Retina (tissue), 1 donor: ENCODE measurements at places on chromosomes 6 and 20.

DNA sequence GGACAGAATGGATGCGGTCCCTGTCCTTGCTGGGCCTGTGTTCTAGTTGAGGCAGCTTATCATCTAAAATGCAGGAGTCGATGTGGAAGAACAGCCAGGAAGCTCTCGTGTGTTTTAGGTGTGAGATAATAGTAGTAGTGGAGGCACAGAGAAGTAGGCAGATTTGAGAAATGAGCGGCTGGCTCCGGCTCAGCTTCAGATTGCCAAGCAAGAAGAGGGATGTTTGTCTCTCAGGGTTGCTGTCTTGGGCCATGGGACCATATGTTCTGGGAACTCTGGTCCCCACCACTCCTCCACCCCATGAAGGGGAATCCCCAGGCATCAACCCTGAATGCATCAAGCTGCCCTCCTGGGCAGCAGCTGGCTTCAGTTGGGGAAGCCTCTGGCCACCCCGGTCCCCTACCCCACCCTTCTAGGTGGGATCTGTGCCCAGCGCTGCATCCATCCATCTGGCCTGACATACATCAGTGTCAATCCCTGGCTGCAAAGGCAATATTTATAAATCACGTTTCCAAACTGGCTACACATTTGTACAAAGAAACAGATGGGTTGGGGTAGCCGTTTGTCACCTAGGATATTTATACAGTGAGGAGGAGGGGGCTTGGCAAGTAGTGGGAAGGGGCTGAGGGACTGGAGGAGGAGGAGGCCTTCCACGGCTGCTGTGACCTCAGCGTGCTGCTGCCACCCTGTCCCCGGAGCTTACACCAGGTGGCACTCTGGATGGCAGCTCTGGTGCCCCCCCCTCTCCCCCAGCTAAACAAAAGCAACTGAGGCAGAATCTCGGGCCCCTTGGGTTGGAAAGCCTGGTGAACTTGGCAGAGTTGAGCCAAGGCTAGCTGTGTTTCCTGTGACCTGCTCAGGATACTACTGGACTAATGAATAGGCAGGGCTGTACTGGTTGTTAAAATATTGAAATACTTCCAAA is 64.4 kb downstream of the CD40 start:
- no peak for DNase-seq

DNA sequence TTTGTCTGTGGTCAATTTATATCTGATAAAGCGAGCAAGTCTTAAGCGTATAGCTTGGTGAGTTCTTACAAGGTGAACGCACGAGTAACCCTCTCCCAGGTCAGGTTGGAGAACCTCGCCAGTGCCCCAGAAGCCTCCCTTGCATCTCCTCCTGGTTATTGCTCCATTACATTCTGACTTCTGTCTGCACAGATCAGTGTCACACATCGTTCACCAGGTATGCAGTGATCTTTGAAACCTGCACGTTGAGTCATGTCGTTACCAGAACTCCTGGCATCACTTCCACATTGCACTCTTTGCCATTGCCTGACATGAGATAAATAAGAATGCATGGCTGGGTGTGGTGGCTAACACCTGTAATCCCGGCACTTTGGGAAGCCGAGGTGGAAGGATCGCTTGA is 44.2 kb downstream of the AKAP12 start:
- no peak for DNase-seq

- no peak for DNase-seq
Measured at GRCh38 chr20:38825571-38825900, 20.0 kb downstream of the PPP1R16B start.

DNA sequence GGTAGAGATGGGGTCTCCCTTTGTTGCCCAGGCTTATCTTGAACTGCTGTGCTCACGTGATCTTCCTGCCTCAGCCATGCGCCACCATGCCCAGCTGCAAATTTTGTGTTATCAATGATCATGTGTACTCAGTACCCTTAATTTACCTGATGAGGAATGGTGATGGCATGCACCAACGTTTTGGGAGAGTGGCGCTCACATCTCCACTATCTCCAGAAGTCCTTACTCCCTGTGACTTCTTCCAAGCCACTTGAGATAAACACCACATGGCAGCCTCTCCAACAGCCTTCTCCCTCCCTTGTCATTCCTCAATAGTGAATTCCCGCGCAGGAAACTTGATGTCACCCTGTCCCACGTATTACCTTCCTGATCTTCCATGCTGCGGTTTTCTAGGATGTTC is 58.1 kb downstream of the PSMG4 start:
- no peak for DNase-seq

DNA sequence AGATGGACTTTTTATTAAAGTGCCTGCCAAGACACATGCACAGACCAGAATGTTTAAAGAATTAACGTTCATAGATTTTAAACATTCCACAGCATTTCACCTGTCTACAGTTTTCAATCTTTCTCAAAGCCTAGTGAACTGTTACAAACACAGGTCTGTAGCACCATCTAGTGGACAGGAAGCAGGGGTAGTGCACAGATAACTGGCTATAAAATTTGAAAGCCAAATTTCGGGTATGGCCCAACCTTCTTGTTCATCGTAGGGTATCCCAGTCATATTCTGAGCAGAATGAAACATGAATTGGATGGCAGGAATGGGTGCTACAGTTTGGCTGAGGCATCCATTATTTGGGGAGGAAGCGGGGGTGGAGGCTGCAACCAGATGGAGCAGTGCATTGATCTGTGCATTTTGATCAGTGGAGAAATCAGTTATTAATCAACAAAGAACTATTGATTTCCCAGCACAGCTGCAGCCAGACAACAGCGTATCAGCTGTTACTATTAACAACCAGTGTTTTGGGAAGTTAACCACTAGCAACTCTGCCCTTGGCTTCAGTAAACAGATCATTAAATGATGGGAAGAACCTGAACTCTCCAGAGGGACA is 56.1 kb upstream of the B3GAT2 start:
- DNase-seq, result peak; percentile 69

DNA sequence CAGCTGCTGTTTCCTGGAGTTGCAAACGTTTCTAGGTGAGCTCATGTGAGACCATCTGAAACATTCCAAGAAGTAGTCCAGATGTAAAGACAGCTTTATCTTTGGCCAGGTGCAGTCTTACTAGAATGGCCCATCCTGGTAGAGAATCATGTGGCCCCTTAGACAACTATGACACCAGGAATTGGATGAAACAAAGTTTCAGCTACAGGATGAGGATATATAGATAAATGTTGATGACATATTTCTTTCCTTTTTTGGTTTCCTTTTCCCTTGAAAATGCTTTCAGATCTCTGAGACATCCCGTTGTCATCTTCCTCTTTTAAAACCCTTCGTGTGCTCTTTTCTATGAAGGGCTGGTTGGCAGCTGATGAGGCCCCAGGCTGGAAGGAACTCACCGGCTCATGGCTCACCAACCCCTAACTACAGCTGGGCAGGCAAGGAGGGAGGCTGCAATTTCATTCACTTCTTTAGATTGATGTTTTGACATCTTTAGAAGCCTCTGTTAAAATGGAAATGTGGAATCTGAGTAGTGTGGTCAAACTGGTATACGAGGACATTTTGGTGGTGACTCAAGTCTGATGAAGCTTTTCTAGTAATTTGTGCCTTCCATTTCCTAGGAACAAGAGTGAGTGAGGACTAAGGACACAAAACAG is 167.9 kb upstream of the TNFAIP3 start:
- DNase-seq, result no peak

DNA sequence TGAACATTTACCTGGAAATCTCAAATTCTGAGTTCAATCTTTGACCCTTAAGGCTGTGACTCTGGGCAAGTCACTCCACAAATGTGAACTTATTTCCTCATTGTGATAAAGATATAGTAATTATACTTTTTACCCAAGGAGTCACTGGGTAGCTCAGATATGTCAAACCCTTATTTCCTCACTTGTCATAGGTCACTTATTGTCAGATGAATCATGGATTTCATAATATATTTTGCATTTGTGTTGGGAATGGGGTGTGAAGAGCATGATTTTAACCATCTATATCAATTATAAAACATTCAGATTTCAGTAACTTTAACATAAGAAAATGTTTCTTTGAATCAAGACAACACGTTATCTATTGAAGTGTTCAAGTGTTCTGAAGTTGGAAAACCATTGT is 3.7 kb upstream of the CARMIL1 start:
- no peak for DNase-seq

- DNase-seq, result peak; percentile 86
Measured at GRCh38 chr6:98844244-98845210, 10.2 kb downstream of the POU3F2 start.
